ENCODE measurements at places on chromosomes 11 and 22.

GRCh38 chr11:126347751-126348668 lies 7.5 kb upstream of the ST3GAL4 start:
- DNase-seq = no peak

- DNase-seq = no peak
Observed at GRCh38 chr11:128328955-128329551, 258.3 kb downstream of the ETS1 start.

DNA sequence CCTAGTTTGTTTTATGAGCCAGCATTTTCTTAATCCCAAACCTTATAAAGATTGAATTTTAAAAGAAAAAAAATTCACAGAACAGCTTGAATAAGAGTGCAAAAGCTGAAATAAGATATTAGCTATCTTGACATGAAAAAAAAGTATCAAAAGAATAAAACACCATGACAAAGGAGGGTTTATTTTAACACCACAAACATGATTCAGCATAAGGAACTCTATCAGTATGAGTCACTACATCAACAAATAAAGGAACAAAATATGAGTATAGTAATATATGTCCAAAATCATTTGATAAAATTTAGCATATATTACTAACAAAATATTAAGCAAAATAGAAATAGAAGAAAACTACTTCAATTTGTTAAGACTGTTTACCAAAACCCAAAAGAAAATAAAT lies 9.6 kb upstream of the LMO1 start:
- no peak for DNase-seq

GRCh38 chr11:46382646-46383403 lies 1.4 kb downstream of the MDK start:
- peak; percentile 70 for DNase-seq

- no peak for DNase-seq
Observed at GRCh38 chr22:19292458-19293230, 1.1 kb upstream of the CLTCL1 start.

DNA sequence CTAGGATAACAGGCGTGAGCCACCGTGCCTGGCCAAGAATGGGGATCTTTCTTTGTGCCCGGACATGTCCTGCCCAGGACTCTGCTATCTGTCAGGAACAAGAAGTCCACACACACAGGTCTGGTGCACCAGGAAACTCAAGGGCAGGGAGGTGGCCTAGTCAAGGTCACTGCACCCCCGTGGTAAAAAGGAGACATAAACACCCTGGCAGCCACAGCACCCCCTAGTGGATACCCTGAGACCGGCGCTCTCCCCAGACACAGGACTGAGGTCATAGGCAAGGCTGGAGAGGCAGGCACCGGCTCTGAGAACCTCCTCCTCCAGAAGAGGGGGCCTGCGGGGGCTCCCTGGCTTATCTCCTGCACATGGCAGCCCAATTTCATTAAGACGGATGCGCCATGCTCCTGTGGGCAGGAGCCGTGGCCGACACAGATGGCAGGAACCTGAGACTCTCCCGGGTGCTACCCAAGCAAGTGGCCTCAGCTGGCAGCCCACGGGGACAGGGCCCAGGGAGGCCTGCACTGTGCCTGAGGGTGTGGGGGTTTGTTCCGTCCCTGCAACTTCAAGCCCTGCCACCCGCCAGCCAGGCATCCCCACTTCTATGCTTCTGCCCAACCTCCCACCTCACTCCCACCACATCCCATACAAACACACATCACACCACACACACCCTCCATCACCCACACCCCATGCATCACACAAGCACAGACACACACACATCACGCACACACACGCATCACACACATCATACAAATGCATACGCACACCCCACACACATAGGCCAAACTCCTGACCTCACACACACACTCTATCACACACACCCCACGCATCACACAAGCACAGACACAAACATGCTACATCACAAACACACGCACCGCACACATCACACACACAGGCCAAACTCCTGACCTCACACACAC lies 19.6 kb downstream of the MACROD1 start:
- peak; percentile 72 for DNase-seq

- no peak for DNase-seq
Observed at GRCh38 chr22:49077036-49077393, 750.7 kb downstream of the BRD1 start.

DNA sequence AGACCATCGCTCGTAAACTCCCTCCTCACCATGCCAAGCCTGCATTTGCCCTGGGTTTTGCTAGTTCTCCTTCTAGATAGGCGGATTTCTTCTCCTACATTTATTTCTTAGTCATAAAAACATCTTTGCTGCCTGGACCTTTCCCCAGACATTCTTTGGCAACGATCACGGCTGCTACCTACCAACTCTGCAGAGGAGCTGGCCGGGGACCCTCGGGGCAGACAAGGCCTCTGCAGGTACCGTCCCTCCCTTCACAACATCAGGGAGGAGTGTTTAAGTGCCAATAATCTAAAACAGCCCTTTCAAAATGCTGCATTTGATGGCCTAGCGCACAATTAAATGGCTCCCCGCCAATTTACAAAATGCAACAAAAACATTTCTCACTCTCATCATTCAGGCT lies 34.4 kb downstream of the BRD1 start:
- no peak for DNase-seq

GRCh38 chr11:119717839-119718534 lies 11.0 kb downstream of the NECTIN1 start:
- DNase-seq = no peak

- no peak for DNase-seq
Observed at GRCh38 chr22:45217345-45217744, 23.3 kb downstream of the KIAA0930 start.

DNA sequence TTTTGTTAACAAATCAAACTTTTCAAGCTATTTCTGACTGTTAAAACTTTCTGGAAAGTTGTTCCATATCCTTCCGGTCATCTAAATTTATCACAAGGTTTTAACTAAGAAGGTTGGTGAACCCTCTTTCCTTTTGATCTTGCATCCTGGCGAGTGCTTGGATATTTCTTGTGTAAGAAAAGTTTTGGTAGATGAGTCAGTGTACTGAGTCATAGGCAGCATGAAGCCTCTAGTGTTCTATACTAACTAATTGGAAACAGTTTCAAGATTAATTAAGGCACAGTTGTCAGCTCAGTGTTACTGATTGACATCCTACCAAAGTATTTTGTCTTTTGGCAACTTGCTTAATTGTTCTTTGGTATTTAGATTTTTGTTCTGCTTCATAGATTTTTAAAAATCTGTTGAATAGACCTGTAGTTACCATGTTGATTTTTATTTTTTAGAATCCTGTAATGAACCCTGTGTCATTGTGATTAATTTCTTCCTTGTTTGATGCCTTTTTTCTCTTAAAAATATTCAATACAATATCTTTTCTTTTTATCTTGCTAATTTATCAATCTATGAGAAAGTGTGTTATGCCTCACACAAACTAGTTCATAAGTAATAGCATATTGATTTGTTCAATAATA lies 38.0 kb downstream of the METTL15 start:
- DNase-seq = no peak

DNA sequence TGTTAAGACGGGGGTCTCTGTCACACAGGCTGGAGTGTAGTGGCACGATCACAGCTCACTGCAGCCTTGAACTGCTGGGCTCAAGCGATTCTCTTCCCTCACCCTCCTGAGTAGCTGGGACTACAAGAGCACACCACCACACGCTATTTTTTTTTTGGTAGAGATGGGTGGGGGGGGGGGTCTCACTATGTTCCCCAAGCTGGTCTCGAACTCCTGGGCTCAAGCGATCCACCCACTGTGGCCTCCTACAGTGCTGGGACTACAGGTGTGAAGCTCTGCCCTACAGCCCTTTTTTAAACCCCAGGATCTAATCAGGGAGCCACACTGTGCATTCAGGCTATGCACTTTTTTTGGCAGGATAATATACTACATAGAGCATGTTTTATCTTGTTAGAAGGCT lies 1.4 kb upstream of the DHCR7 start:
- DNase-seq = no peak

- DNase-seq = no peak
Observed at GRCh38 chr11:28342716-28343115, 234.5 kb downstream of the METTL15 start.

- DNase-seq = no peak
Observed at GRCh38 chr22:34334893-34335292, 414.6 kb upstream of the LARGE1 start.

GRCh38 chr11:93945596-93945995 lies 75.6 kb upstream of the HEPHL1 start:
- no peak for DNase-seq

GRCh38 chr11:92740276-92740675 lies 229.2 kb upstream of the MTNR1B start:
- no peak for DNase-seq

- DNase-seq = no peak
Observed at GRCh38 chr11:129950101-129951091, 52.2 kb downstream of the PRDM10 start.

DNA sequence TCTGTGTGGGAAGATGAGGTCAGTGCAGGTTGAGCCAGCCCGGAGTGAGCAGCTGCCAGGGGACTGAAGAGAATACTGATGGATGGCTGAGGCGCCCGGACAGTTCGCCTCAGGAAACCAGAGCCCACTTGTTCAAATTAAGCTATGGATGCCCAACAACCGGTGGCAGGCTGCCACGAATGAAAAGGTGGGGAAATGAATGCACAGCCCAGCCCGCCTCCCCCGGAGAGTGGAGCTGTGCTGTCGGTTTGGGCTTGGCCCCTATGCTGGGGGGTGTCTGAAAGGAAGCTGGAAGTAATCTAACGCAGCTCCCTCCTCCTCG lies 21.9 kb downstream of the HSPA8 start:
- no peak for DNase-seq

GRCh38 chr11:16216831-16217230 lies 139.5 kb downstream of the SOX6 start:
- no peak for DNase-seq

DNA sequence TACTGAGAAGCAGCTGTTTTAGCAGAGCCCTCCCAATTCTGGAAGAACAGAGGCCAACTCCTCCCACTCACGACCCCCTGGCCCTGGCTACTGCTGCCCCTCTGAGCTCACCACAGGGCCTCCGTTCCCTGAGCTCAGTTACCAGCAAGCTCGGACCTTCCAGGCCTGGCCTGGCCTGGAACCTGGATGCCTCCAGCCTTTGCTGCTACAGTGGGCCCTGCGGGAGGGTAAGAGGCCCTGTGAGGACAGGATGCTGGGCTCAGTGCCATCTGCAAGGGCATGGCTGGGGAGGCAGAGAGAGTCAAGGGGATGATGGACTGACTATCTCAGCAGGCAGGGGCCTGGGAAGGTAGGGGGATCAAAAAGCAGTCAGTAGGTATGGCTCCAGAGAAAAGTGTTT lies 209.9 kb upstream of the NCAM1 start:
- DNase-seq = no peak

DNA sequence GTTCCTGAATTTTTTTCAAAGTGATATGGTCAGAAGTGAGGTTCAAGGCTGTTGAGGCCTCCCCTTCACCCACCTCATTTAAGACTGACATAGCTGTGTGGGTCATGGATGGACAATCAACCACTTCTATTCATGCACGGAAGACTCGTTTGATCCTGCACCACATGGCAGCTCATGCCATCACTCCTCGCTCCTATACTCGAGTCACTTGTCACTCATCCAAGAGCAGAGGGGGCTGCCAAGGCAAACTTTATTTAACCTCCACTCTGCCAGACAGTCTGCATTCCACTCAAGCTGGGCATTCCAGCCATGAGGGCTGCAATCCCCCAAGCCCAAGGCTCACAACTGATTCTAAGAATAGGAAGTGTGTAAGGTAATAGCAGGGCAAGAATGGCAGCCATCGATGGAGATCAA lies 34.1 kb downstream of the SNX19 start:
- no peak for DNase-seq

Measured in glutamatergic neuron (in vitro differentiated cells).